H1 (cell line): ENCODE measurements at places on chromosomes 11 and 22. TPM values are rescaled to one million over a fixed set of nuclear protein-coding genes. Genes with fewer than 3 reads are reported as not detected.

DNA sequence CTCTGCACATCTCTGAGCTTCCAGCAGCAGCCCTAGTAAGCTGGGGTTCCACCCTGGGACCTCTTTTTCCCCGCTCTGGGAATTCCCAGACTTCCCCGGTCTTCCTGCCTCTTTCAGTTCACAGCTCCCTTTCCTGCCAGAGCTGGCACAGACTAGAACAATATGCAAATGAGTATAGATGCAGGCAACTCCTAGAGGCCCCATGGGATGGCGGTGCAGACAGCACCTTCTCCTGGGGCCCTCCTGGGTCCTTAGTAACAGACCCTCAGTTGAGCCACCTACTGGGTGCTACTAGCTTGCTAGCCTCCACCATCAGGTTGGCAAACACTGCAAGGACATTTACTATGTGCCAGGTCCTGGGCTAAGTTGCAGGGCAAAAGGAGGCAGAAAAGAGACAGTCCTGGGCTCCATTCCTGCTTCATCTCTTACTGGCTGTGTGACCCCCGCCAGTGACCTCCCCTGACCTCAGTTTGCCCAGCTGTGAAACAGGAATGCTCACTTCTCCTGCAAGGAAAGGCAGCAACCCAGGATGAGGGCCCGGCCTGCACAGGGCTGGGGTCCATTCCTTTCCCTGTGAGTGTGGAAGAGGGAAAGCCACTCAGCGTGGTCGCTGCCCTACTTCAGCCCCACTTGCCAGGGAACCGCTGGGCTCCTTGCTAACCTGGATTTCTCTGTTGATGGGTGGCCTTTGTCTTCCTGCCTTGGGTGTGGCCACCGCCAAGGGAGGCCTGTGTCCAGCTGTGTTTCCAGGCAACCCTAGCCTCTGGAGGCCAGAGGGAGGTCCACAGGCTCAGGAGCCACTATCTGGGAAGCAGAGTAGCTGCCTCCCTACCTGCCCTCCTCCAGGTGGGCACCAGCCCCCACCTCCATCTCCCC, 7.3 kb downstream of the RELT start:
- no peak for DNase-seq

GRCh38 chr11:67261946-67262681, 4.2 kb upstream of the GRK2 start:
- DNase-seq, result no peak

DNA sequence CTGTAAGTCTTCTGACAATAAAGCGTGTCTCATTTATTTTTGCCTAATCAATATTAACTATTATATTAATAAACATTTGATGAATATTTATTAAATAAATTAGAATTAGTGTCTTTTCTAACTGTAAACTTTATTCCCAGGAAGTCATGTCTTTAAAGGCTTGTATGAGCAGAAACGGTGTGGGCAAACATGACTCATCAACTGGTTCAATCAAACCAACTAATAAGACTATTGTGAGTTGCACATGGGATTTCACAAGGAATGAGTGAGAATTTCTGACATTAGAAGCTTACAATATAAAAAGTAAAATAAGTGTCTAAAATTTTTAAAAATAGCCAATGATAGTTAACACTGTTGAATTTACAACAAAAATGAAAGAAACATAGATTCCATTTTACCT, 259.2 kb upstream of the CTSC start:
- DNase-seq, result no peak

DNA sequence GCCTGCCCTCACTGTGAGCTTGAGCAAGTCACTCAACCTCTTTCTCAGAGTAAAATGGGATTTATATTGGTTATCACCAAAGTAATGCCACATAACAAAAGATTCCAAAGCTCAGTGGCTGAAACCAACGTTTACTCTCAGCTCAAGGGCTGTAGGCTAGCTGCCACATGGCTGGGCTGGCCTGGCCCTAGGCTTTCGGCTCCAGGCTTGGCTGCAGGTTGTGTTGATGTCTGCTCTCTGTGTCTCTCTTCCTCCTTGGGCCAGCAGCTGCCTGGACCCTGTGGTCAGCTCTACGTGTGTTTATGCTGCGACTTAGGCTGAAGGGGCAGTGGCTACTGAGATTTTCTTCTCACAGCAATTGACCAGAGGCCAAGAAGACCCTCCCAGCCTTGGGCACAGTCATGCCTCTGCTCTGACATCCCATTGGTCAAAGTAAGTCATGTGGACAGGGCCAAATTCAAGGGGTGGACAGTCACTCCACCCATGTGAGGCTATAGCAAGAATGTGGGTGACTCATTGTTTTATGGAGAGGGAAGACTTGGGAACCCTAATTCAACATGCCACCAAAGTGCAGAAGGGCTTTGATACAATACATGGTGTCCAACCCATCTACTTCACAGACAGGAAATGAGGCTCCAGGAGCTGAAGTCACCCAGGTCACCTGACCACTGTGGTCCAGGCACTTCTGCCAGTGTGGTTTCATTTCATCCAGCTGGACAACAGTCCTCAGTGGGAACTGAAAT, 90.6 kb downstream of the TSPAN18 start:
- no peak for DNase-seq

DNA sequence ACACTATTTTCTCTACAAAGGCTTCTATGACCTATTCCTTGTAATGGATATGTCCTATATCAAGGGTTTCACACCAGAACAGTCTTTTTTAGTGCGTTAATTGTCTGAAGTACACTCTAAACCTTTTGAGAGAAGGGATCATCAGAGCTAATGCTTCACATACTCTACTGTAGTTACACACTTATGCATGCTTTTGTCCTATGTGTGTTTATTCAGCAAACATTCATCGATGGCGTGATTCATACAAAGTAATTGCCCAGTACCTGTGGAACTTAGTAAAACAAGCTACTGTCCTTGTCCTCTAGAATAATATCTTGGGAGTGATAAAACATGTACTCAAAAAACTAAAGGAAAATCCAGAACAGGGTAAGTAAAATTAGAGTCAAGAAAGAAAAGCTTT, 139.2 kb downstream of the GUCY1A2 start:
- no peak for DNase-seq

LSP1 gene
- not detected in 2 replicates for total RNA-seq

MYRF gene
- 6.0 TPM in 2 replicates for total RNA-seq

DNA sequence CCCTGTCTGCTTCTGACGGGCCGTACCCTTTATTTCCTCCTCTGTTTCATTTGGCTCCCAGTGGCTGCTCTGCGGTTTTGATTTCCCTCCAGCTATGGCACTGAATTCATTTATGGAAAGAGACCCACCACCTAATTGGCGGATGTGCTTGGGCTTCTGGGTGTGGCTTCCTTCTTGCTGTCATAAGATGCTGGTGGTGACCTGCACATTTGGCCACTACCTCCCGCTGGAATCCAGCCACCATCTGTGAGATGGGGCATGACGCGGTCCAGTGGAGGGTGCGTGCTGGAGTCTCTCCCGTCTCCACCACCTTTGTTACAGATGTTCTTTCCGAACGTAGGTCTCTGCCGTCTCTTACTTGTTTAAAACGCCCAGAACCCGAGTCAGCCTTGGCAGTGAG, 47.7 kb upstream of the FADD start:
- no peak for DNase-seq

DNA sequence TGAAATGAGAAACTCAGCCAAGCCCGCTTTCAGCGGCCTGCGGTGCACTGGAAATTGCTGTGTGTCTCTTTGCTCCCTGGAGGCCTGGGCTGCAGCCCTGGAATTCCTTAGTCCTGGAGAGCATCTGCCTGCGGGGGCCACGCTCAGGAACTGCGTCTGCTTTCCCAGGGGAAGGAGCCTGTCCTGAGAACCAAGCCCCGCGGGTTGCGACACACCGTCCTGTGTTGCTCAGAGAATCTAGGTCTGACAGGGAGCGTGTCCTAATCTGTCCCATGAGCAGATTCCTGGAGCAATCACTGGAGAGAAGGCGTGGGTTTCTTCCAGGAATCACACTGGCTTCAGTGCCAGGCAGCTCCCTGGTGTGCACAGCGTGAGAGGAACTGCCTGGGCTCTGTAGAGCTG, 708.1 kb downstream of the BRD1 start:
- DNase-seq, result no peak

C11orf87 gene
- total RNA-seq, result 0.22 and 0.29 TPM in 2 replicates

STK33 gene
- 16.0 and 25.1 TPM in 2 replicates for total RNA-seq

DNA sequence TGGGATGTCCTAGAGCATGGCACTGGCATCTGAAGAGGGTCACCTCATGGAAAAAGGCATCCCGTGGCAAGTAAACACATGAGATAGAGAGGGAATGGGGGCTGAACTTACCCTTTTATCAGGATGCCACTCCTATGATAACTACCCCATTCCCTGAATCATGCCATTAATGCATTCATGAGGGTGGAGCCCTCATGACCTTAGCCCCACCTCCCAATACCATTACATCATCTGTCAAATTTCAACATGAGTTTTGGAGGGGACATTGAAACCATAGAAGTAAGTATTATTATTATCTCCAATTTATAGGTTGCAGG, 65.2 kb downstream of the MTNR1B start:
- no peak for DNase-seq

GRCh38 chr22:30889996-30890480, 78.5 kb downstream of the MORC2 start:
- no peak for DNase-seq

APOL4 gene
- not detected in 2 replicates for total RNA-seq

DNA sequence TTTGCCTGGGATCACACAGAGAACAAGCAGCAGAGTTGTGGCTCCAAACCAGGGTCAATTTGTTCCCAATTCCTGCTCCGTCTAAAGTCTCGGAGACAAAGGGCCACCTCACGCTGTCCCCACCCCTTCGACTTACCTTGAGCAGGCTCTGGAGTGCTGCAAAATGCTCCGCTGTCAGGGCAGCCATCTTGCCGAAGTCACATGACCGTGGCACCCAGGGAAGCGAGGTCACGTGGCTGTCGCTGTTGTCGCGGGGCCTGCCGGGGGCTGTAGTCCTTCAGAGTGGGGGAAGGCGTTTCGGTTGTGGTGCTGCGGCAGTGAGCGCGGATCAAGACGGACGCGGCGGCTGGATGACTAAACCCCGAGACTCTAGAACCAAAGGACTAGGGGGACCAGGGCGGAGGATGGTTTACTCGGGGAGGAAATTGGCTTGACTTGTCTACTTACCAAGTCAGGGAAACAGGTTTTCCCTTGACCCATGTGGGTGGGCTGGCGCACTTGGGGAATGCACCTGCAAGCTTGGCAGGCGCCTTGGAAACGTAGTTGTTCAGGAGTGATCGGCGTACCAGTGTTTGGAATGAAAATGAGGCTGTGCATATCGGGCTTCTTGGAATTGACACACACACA, at the start of gene COMMD9:
TSS of gene COMMD9 (minus strand) at position 199 of the 627 bp plus-strand sequence. CDS start at position 187, 12 bp downstream.
- peak; percentile 93 for DNase-seq

FGF19 gene
- total RNA-seq, result 14.8 and 15.4 TPM in 2 replicates

DNA sequence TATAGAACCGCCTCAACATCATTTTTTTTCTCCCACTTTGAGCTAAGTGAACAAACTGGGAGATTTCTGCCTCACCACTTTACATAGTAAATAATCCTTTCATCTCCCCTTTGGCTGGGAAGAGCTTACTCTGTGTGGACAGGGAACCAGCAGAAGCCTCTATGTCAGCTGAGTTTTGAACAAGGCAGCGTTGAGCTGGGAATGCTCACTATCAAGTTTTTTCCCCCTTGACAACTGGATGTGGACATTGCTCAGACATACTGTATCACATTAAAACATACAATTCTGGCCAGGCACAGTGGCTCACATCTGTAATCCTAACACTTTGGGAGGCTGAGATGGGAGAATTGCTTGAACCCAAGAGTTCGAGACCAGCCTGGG, 46.0 kb downstream of the AHNAK start:
- DNase-seq, result no peak

MS4A14 gene
- not detected in 2 replicates for total RNA-seq

DNA sequence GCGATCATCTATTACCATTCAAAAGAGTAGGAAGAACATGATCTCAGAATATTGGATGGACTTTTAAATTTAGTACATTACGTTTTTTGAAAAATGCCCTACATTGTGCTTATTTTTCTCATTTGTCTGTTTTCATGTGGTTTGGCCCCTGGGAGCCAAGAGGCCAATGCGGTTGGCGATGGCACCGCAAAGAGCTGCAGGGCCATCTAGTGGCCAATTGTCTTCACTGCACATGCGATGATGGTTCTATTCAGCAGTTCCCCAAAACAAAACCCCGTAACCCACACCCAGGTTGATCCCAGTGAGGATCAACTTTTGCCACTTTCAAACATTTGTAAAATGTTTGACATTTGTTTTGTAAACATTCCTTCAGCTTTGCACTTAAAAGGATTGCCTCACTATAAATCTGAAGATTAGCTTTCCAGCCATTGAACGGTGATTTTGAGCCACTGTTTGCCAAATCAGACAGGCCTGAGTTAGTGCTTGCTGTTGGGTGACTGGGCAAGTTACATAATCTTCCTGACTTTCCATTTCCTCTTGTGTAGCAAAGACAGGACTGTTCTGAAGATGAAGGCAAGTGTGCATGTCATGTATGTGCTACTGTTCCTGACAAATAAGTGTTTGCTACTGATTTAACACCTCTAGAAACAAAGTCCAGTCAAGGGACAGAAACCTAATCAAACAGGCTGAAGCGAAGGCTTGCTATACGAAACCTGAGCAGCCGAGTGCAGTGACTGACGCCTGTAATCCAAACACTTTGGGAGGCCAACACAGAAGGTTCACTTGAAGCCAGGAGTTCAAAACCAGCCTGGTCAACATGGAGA, 29.2 kb upstream of the XBP1 start:
- peak; percentile 25 for DNase-seq
